ENCODE measurements at places on chromosomes 3 and 15.

GRCh38 chr15:89333959-89334509 lies 590 bp downstream of the POLG start:
- DNase-seq, result no peak

GRCh38 chr15:26050984-26051383 lies 187.9 kb upstream of the ATP10A start:
- DNase-seq, result no peak

DNA sequence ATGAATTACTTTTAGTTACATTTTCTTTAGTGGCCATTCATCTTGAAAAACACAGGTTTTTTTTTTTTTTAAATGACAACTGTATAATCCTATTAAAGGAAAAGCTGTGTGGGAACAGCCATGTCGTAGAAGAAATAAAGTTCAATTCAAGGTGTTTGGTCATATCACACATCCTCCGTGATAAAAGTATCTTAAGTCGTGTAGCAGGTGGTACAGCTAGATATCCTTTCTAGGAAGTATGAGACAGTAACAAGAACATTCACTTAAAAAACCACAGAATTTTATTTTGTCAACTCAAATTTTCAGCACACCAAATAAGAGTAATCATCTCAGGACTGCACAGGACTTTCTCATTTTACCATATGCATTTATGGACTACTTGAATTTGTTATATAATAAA lies 16.1 kb downstream of the ZDHHC23 start:
- no peak for DNase-seq

DNA sequence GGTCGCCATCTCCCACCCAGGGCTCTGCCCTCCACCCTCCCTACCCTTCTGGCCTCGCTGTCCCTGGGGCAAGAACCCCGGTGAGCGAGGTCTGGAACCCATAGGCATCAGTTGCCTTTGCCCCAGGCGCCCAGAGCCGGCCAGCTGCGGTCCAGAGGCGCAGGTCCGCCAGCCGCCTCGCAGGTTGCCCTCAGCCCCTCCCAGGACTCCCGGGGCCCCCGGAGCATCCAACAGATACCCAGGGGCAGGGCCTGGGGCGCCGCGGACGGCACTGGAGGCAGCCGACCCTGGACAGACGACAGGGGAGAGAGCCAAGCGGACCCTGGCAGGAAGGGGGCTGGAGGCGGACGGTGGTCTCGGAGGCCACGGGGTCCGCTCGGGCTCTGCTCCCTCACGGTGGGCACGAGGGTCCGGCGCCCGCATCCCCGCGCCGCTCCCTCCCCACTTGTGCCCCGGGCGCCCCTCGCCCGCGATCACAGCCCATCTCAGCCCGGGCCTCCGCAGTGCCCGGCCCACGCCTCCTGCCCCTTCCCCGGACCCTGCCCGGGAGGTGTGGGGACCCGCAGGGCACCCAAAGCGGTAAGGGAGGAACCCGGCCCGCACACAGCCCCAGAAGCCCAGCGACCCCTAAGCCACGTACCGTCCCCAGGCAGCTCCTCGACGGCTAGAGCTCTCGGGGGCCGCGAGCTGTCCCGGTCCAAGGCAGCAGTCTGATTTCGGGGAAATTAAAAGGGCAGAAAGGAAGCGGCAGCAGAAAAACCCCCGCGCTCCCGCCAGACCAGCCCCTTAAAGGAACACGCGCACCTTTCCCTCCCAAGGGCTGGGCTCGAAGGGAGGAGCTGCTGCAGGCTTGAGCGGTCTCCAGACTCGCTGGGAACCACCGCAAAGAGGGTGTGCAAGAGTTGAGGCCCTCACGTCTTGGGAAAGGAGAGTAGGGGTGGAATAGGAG lies at the start of gene HAPLN3:
Gene HAPLN3 (minus strand): TSS at position 726 of the 949 bp plus-strand sequence. CDS start 8,246 bp downstream, outside the sequence.
- no peak for DNase-seq

- DNase-seq, result no peak
Measured at GRCh38 chr3:58093574-58094195, 85.5 kb downstream of the FLNB start.

DNA sequence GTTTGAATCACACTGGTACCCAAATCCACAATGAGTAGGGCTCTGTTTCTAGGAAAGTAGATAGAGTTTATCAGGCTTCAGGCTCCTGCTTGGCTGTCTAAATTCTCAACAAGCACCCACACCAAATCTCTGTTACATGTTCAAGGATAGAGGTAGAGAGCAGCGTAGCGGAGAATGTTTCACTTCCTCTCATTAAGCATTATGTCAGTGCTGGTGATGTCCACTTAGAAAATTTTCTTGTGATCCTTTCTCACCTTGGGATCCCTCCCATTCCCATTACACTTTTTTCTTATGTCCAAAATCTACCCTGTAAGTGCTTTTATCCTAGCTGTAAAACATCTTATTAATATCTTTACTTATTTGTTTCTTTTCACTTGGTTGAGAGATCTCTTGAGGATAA lies 34.7 kb upstream of the GCSAM start:
- no peak for DNase-seq

- DNase-seq, result no peak
Measured at GRCh38 chr3:105987809-105988208, 119.0 kb upstream of the CBLB start.

DNA sequence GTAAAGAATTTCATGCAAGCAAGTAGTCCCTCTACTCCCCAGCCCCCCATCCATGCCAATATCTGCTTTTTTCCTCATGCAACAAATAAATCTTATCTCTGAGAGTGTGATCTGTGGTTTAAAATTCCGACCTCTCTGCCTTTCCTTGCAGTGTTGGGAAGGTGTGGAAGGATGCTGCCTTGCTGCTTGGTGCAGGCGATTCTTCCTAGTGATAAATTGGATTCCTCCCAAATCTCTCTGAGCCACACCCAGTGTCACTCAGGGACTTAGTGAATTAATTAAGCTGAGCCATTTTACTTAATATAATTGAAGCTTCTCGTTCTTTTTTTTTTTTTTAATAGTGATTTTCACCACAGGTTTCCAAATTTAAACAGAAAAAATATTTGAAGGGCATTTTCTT lies 3.4 kb downstream of the GAP43 start:
- no peak for DNase-seq

- no peak for DNase-seq
Measured at GRCh38 chr3:184733181-184733580, 21.3 kb upstream of the MAGEF1 start.

DNA sequence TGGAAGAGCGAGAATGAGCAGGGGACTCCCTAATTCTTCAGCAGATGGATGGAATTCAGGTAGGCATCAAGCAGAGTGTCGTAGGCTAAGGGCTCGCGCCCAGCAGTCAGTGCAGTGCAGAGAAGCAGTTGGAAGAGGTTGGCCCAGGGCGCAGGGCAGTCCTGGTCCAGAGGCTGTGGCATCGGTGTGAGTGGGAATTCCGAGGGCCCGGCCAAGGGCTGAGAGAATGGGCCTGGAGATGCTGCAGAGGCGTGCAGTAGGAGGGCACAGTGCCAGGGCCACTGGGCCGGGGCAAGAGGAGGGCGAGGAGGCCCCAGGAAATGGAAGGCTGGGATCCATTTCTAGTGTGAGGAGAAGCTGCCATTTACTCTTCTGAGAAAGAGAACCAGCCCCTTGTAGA lies 74.4 kb downstream of the AAGAB start:
- no peak for DNase-seq

DNA sequence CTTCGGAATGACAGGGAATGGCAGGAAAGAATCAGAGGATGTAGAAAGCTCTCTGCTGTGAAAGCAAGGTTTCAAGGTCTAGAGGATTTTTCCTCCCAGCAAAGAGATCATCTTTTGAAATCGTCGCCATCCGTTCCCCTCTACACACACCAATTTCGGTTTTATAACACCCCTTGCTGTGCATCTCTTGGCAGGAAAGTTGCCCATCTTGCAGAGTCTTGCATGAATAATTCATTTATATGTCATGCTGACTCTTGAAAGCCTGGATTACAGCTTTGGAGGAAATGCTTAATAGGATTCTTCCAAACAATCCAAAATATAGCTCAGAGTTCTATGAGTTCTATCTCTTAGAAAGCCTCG lies 262.7 kb downstream of the CHL1 start:
- no peak for DNase-seq

- DNase-seq, result no peak
Measured at GRCh38 chr3:24154781-24155180, 209.7 kb downstream of the NR1D2 start.

DNA sequence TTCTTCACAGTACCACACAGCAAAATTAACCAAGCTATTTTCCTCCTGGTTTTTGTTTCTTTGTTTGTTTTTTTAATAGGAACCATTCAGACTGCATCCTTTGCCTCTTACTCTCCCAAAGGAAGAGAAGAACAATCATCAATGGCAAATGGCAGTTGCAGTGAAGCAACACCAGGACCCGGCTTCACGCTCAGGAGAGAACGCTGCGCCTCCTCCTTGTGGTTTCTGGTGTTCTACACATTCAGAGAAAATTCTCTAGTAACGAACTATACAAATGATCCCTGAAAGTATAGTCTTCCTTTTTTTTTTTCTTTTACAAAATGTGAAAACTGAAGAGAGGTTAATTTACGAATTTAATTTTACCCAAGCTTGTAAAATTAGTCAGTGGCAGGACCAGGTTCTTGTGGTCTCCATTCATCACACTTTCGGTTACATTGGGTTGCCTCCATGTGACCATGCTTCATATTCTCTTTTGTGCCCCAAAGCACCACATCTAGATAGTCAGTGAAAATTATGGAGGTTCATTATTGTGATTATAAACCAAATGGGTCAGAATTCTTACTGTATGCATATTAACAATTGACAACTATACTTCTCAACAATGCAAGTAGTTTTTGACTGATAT lies 10.6 kb upstream of the MINDY2 start:
- no peak for DNase-seq

GRCh38 chr3:171172070-171172469 lies 145.6 kb upstream of the SLC2A2 start:
- DNase-seq, result no peak

GRCh38 chr15:52093167-52093538 lies 19.4 kb downstream of the BCL2L10 start:
- no peak for DNase-seq

DNA sequence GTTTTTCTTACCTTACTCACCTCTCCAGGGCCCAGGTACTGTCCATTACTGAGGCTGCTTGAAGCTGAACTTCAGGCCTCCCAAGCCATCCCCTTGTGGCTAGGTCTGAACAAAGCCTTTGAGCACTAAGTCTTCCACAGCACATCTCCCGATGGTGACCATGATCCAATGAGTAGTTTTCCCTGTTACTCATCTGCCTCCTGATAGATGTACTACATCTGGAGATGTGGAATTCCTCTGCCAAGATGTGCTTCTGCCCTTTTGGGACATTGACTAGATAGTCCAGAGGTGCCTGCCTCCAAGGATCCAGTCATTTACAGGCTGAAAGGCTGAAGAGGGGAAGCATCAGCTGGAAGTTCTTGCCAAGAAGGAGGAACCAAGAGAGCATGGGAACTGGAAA lies 28.9 kb upstream of the SLC35G2 start:
- no peak for DNase-seq

DNA sequence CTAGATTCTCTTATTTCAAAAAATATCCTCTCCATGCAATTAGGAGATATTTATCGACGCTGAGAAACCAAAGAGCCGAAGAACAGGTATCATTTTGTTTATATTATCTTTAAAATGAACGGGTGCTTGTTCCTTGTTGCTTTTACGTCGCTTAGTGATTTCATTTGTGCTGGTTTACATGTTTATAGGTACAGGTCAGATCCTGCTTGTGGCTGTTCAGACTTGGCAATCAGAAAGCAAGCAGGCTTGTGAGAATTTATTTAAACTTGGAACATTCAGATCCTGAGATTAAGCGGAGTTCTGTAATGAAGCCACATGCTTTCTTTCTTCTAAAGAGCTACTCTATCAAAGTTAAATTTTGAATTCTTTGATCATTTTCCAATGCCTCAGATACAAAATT lies 43.0 kb upstream of the ATP2C1 start:
- no peak for DNase-seq

- no peak for DNase-seq
Measured at GRCh38 chr3:111366515-111366914, 175.5 kb upstream of the CD96 start.
